ENCODE measurements at places on chromosomes 16 and 17.

DNA sequence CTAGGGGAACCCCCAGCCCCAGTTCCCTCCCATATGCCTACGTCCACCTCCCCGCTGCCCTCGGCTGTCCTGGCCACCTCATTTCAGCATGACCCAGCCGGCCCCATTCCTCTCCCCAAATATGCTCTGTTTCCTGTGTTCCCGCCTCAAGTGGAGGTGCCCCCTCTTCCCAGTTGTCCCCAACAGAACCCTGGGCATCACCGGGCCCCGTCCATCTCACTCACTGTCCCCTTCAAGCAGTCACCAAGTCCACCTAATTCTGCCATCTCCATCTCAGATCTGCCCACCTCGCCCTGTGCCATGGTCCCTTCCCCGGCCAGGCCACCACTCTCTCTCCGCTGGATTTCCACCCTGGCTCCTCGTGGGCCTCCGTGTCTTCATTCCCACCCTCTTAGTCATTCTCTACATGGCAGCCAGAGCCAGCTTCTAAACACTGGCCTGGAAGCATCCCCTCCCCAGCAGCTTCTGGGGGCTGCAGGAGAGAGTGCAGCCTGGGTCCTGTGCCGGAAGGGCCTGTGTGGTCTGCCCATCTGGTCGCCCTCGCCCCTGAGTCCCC is 12.8 kb downstream of the CDK3 start:
- no peak for DNase-seq

DNA sequence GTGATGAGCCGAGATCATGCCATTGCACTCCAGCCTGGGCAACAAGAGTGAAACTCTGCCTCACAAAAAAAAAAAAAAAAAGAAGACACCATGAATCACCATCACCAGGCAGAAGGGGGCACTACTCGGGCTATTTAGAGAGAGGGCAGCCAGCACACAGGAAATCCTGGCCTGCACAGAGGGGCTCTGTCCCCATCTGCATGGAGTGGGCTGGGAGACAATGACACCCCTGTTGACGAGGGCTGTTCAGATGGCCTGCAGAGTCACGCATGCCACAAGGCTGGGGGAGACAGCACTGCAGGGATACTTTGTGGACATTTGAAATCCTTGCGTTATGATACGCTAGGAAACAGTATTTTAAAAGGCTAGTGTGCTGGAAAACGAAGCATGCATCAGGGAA is 48.3 kb downstream of the CUEDC1 start:
- no peak for DNase-seq

DNA sequence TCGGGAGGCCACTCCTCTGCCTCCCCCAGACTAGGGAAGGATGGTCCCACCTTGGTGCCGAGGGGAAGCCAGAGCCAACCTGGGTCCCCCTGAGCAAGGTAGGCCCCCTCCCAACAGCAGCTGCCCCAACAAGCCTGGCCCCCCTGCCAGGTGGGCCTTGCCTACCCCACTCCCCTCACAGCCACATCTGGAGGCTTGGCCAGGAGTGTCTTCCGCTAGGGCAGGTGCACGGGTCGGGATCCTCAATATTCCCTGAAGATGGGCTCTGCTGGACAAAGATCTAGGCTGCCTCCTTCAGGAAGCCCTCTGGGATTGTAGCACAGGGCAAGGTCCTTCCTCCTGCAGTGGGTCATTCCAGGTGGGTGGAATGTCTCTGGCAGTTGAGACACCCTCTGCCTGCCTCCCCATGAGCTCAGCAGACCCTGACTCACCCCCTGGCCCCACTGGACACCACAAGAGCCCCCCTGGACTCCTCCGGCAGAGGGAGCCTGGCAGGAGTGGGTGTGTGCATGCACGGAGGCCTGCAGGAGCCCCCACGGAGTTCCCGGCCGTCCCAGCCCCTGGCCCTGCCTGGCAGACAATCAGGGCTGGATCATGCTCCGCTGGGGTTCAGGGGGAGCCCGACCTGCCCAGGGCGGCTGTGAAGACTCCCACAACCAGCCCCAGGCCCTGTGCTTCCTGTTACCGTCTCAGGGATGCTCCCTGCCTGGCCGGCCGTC is 435 bp downstream of the C1QTNF8 start:
- DNase-seq: no peak

DNA sequence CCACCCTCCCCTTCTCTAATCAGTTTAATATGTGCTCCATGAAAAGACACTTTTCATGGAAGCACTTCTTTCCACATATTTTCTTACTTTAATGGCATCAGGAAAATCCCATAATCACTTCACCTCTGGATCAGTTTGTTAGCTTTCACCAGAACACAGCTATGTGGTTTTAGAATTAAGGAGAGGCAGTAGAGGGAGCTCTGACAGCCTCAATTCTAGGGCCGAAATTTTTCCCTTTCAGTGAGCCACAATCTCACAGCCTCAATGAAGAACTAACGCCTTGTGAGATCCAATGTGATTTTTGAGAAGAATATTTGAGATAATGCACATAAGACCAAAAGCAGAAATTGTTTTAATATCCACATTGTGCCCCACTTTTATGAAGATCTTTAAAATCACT is 1494.0 kb upstream of the CDH8 start:
- DNase-seq: no peak

- DNase-seq: no peak
Observed at GRCh38 chr16:11632455-11632939, 35.8 kb upstream of the SNN start.

All from DMS153 (cell line).